ENCODE measurements at places on chromosomes 6 and 20.

DNA sequence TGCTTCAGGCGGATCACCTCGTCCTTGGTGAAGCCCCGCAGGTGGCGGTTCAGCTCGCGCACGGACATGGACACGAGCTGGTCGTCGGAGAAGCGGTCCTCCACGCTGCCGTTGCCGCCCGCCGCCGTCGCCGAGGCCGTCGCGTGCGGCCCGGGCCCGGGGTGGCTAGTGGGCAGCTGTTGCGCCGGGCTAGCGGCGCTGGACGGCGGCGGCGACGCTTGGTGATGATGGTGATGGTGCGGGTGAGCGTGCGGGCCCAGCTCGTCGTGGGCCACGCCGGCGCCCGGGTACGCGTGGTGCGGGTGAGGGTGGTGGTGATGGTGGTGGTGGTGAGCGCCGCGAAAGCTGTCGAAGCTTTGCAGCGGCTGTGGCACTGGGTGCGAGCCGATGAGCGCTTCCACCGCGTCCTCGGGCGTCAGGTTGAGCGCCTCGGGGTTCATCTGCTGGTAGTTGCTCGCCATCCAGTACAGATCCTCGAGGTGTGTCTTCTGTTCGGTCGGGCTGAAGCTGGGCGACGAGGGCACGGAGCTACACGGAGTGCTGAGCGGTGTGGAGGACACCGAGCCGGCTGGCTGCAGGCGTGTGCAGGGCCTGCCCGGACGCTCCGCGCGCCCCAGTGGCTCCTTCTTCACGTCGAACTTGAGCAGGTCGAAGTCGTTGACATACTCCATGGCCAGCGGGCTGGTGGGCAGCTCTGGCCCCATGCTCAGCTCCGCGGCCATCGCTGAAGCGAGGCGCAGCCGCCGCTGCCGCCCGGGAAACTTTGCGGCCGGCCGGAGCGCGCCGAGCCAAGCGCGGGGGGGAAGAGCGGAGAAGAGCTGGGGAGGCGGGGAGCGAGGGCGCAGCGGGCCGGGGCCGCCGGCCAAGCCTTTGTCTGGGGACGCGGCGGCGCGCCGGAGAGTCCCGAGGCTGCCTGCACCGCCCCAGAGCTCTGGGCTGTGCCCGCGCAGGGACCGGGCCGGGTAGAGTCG lies 622 bp downstream of the MAFB start:
- peak; percentile 4 for DNase-seq

DNA sequence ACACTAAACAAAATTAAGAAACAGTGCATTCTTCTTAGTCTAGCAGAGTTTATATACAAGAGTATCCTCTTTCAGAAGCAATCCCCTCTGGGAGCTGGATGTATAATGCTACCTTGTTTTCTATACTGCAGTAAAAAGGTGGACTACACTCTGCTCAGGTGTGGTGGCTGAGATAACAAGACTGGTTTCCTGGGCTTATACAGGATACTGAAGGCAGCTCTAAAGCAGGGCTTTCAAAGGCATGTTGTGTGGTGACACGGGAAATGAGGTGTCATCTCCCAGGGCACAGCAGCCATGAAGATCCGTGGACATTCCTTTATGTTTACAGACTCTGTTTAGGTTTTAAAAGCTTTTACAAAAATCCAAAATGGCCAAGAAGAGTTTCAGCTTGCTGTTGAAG lies 136.7 kb downstream of the MAP3K4 start:
- no peak for DNase-seq

- DNase-seq: no peak
These were observed 83.3 kb downstream of the MTFR2 start for GRCh38 chr6:136166815-136167214.

GRCh38 chr20:10555865-10556308 lies 117.9 kb downstream of the JAG1 start:
- peak; percentile 82 for DNase-seq

GRCh38 chr20:46176739-46177378 lies 58.7 kb downstream of the CD40 start:
- DNase-seq: no peak

DNA sequence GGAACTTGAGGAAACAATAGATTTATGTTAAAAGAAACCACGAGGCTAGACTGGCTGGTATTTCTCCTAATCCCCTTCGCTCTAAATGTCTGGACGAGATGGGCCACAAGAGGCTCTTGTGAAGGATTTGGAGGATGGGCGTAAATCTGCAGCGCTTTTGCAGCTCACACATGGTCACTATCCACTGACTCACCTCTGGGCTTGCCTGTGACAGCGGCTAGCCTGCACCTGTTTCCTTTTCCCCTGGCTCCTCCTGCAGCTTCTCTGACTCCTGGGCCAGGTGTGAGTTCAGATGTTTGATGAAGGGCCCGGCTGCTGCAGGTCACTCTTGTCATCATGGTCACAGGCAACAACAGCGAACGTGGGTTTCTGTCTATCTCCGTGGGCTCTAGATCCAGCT lies 629.4 kb downstream of the CBLN4 start:
- DNase-seq: no peak

- no peak for DNase-seq
These were observed 40.4 kb downstream of the FAM184A start for GRCh38 chr6:119037941-119038623.

All from fibroblast of skin of scalp (primary cell).